Sigmoid colon (tissue), 7 donors: ENCODE measurements at places on chromosomes 2 and 18. TPM values are rescaled to one million over a fixed set of nuclear protein-coding genes. Genes with fewer than 3 reads are reported as not detected.

C2orf66 gene
- total RNA-seq: not detected

UCN gene
- 3.9 TPM for total RNA-seq

IL36RN gene
- total RNA-seq: not detected

ZNF24 gene
- total RNA-seq: 32.4 TPM

HAAO gene
- total RNA-seq: 3.1 TPM

SH2D6 gene
- not detected for total RNA-seq

BMP10 gene
- total RNA-seq: not detected

AQP12B gene
- not detected for total RNA-seq

GRCh38 chr2:45275242-45275805 lies 266.1 kb upstream of the SIX2 start:
- H3K27me3 ChIP-seq: no peaks in the 10 kb centered on the region
- no peaks in the 10 kb centered on the region for H3K36me3 ChIP-seq
- H3K4me1 ChIP-seq: no peaks in the 10 kb centered on the region
- H3K27ac ChIP-seq: no peak overlapping the region

- H3K27ac ChIP-seq: no peak overlapping the region
- DNase-seq: no peak
- no peaks in the 10 kb centered on the region for H3K36me3 ChIP-seq
- H3K27me3 ChIP-seq: no peaks in the 10 kb centered on the region
- H3K4me3 ChIP-seq: no peak overlapping the region
These were observed 254.7 kb downstream of the MREG start for GRCh38 chr2:215758691-215759090.

- peak; percentile 36 for DNase-seq
- no peaks in the 10 kb centered on the region for H3K27me3 ChIP-seq
- H3K4me1 ChIP-seq: no peaks in the 10 kb centered on the region
- no peak overlapping the region for H3K4me3 ChIP-seq
- no peaks in the 10 kb centered on the region for H3K36me3 ChIP-seq
- H3K27ac ChIP-seq: no peak overlapping the region
These were observed 10.0 kb upstream of the RHOB start for GRCh38 chr2:20436716-20437470.

- no peaks in the 10 kb centered on the region for H3K4me1 ChIP-seq
- no peak overlapping the region for H3K27ac ChIP-seq
- no peaks in the 10 kb centered on the region for H3K36me3 ChIP-seq
- no peak overlapping the region for H3K4me3 ChIP-seq
These were observed 111.7 kb downstream of the SH3BP4 start for GRCh38 chr2:235063471-235063961.

- no peaks in the 10 kb centered on the region for H3K27me3 ChIP-seq
- H3K36me3 ChIP-seq: no peaks in the 10 kb centered on the region
- no peak overlapping the region for H3K27ac ChIP-seq
- H3K4me1 ChIP-seq: no peaks in the 10 kb centered on the region
These were observed 741.4 kb upstream of the LRRTM4 start for GRCh38 chr2:78263571-78263970.

DNA sequence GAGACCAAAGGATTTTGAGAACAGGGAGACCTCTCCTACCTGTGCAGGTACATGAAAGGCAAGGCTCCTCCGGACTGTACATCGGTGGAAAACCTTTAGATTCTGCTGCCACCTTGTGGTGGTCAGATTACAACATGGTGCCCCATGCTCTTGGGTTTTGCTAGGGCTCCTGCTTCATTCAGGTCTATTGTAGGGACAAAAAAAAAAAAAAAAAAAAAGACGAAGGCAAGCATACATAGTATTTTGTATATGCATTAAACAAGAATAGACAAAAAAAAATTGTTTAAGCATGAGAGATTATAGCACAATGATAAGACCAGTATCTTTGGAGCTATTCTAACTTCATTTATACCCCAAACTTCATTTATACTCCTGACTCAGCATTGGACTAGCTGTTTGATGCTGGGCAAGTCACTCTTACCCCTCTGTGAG lies 27.4 kb upstream of the SPR start:
- no peak overlapping the region for H3K27ac ChIP-seq
- H3K4me3 ChIP-seq: no peak overlapping the region
- peaks cover 22% of the 10 kb centered on the region for H3K27me3 ChIP-seq
- H3K36me3 ChIP-seq: no peaks in the 10 kb centered on the region
- DNase-seq: no peak

DNA sequence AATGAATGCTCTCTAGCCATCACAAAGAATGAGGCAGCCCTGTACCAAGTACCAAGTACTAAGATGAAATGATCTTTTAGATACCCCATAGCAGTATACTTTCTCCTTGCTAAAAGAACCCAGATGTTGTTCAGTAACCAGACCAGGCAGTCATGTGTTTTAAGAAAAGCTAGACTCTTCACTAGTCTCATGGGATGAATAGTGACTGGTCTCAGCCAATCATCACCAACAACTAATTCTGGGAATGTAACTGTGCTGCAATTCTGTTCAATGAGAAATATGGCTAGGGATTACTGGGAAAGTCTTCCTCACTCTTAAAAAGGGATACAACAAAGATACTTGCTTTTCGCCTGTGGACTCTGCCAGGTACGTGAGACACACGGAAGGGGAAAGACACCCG lies 29.5 kb downstream of the MBOAT2 start:
- H3K36me3 ChIP-seq: no peaks in the 10 kb centered on the region
- H3K4me1 ChIP-seq: peaks cover 5% of the 10 kb centered on the region
- DNase-seq: no peak
- no peaks in the 10 kb centered on the region for H3K27me3 ChIP-seq

- no peak overlapping the region for H3K4me3 ChIP-seq
- no peaks in the 10 kb centered on the region for H3K27me3 ChIP-seq
- no peaks in the 10 kb centered on the region for H3K4me1 ChIP-seq
- H3K27ac ChIP-seq: no peak overlapping the region
- no peaks in the 10 kb centered on the region for H3K36me3 ChIP-seq
These were observed 11.8 kb downstream of the CD8A start for GRCh38 chr2:86778957-86779356.

GRCh38 chr2:35391736-35392442 lies 963.7 kb upstream of the CRIM1 start:
- no peak for DNase-seq
- no peak overlapping the region for H3K4me3 ChIP-seq

GRCh38 chr2:118086024-118086633 lies 2.1 kb upstream of the INSIG2 start:
- no peak overlapping the region for H3K27ac ChIP-seq
- H3K27me3 ChIP-seq: no peaks in the 10 kb centered on the region
- no peak overlapping the region for H3K4me3 ChIP-seq
- no peak for DNase-seq
- H3K4me1 ChIP-seq: peaks cover 25% of the 10 kb centered on the region

- no peak for DNase-seq
- no peaks in the 10 kb centered on the region for H3K4me1 ChIP-seq
These were observed 125.7 kb downstream of the EIPR1 start for GRCh38 chr2:3251946-3252345.

DNA sequence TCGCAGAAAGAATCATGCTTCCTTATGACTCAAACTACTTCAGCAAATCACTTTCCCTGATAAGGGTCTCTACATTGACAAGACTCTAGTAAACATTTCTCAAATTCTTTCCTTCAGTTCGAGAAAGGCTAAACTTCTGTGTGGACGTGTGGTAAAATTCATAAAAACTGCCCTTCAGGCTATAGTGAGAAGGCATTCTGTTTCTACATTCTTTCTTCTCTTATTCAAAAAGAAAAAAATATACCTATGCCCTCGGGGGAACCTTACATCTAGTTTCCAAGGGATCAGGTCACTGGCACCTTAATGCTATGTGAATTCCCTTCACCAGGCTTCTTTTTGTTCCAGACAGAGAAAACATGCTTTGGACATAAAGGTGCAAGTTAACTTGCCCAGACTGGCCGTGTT lies 4.9 kb downstream of the VIT start:
- no peak overlapping the region for H3K4me3 ChIP-seq
- DNase-seq: no peak
- H3K4me1 ChIP-seq: no peaks in the 10 kb centered on the region
- H3K27ac ChIP-seq: no peak overlapping the region
- no peaks in the 10 kb centered on the region for H3K36me3 ChIP-seq

DNA sequence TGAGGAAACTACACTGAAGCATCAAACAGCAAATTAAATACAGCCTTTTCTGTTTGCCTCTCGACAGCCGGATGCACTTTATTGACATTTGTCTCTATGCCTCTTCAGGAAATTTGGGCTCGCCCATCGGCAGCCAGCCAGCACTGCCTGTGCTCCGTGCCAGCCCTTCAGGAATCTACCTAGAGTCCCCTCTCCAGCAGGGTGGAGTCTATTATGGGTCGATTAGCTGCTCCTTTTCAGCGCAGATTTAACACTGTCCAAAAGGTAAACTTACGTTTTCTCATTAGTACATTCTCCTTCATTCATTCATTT lies 91.5 kb downstream of the MYCN start:
- H3K27ac ChIP-seq: no peak overlapping the region
- DNase-seq: no peak
- no peaks in the 10 kb centered on the region for H3K4me1 ChIP-seq

GRCh38 chr2:96773922-96774321 lies 13.2 kb downstream of the CNNM4 start:
- no peaks in the 10 kb centered on the region for H3K27me3 ChIP-seq
- no peak overlapping the region for H3K27ac ChIP-seq
- DNase-seq: no peak
- H3K36me3 ChIP-seq: no peaks in the 10 kb centered on the region
- no peak overlapping the region for H3K4me3 ChIP-seq

DNA sequence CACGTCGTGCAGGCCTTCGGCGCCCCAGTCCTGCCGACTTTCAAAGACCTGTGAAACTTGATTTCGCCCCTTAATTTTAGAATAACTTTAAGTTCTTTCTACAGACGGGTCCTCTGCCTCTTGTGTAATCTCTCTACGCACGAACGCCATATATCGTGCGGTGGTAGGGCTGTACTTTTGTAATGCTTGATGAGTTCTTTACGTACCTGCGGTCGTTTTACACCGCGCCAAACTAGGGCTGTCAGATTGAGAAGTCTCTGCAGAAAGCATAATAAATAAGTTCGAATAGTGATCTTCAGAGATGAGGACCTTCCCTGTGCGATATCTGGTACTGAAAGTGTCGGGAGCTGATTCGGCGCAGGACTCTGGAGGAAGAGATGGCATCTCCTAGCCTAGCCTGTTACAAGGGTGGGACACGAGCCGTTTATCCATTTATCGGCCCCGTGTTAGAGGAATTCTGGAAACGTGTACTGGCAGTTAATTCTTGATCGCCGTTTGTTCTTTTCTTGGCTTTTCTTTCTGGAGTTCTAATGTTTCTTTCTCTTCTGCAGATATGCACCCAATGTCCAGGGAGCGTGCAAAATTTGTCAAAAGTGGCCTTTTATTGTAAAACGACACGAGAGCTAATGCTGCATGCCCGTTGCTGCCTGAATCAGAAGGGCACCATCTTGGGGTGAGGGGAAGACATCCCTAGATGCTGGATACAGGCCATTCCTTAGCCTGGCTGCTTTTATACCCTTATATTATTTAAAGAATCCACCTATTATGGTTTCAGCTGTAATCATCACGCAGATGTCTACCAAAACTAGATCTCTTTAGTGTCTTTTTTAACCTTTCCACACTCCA lies 781 bp upstream of the SLC5A6 start:
- DNase-seq: peak; percentile 35
- no peaks in the 10 kb centered on the region for H3K27me3 ChIP-seq
- peak overlapping the region; percentile 94 for H3K27ac ChIP-seq
- no peaks in the 10 kb centered on the region for H3K36me3 ChIP-seq

DNA sequence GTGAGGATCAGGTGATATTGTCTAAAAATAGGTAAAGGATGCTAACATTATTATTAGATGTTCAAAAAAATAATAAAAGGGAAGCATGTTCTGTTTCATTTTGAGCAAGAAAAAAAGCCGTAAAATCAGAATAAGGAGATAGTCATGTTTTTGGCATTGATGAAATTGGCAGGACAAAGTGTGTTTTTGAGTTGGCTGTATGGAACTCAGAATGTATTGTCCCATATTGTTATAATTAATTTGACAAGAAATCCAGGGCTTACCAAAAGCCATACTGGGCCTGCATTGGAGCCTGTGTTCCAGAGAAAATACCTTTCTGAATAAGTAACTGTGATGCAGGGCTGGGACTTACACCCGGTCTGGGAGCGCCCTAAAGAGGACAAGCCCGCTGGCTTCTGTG lies 232.0 kb downstream of the AGAP1 start:
- H3K4me3 ChIP-seq: no peak overlapping the region
- H3K27me3 ChIP-seq: no peaks in the 10 kb centered on the region
- no peak for DNase-seq
- H3K4me1 ChIP-seq: peaks cover 63% of the 10 kb centered on the region
- peak overlapping the region; percentile 74 for H3K27ac ChIP-seq

GRCh38 chr18:45090526-45091140 lies 409.9 kb downstream of the SETBP1 start:
- H3K27me3 ChIP-seq: no peaks in the 10 kb centered on the region
- peak overlapping the region; percentile 7 for H3K27ac ChIP-seq
- H3K4me1 ChIP-seq: peaks cover 7% of the 10 kb centered on the region
- no peaks in the 10 kb centered on the region for H3K36me3 ChIP-seq
- no peak overlapping the region for H3K4me3 ChIP-seq

GRCh38 chr2:72289283-72289682 lies 141.6 kb upstream of the CYP26B1 start:
- no peak for DNase-seq
- no peaks in the 10 kb centered on the region for H3K4me1 ChIP-seq
- H3K36me3 ChIP-seq: no peaks in the 10 kb centered on the region
- H3K27me3 ChIP-seq: no peaks in the 10 kb centered on the region
- H3K4me3 ChIP-seq: no peak overlapping the region
- no peak overlapping the region for H3K27ac ChIP-seq

GRCh38 chr2:120525056-120526046 lies 179.4 kb downstream of the INHBB start:
- DNase-seq: no peak
- H3K4me3 ChIP-seq: no peak overlapping the region
- H3K36me3 ChIP-seq: no peaks in the 10 kb centered on the region
- H3K27ac ChIP-seq: no peak overlapping the region

DNA sequence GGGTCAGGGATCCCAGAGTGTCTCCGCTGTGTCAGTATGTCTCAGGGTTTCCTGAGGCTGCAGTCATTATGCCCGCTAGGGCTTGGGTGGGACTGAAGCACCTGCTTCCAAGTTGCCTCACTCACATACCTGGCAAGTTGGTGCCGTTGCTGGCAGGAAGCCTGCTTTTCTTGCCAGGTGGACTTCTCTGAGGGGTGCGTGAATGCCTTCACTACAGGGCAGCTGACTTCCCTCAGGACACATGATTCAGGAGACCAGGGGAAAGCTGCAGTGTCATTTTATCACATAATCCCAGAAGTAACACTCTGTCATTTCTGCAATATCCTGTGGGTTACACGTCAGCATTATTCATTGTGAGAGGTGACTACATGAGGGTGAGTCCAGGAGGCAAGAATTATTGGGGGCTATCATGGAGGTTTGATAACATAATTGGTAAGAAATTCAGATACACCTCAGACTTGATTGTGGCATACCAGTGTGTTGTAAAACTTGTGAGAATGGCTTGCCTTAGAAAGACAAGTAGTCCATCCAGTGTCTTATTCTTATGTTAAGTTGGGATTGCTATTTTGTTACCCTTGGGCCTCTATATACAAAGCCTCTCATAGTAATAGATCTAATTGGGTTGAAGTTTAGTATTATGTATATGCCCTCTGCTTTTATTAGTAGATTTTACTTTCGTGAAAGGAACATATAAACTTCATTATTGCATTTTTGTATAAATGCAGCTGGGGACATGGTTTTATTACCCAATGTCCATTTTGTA lies 44.1 kb downstream of the NEDD4L start:
- H3K27ac ChIP-seq: no peak overlapping the region
- H3K36me3 ChIP-seq: no peaks in the 10 kb centered on the region
- H3K4me3 ChIP-seq: no peak overlapping the region
- no peaks in the 10 kb centered on the region for H3K4me1 ChIP-seq
- DNase-seq: no peak
- H3K27me3 ChIP-seq: no peaks in the 10 kb centered on the region

GRCh38 chr2:88036606-88037005 lies 19.0 kb downstream of the KRCC1 start:
- peaks cover 49% of the 10 kb centered on the region for H3K36me3 ChIP-seq
- H3K27ac ChIP-seq: no peak overlapping the region
- H3K4me3 ChIP-seq: no peak overlapping the region
- no peaks in the 10 kb centered on the region for H3K4me1 ChIP-seq
- H3K27me3 ChIP-seq: no peaks in the 10 kb centered on the region
- DNase-seq: no peak
